ENCODE measurements at places on chromosomes 7 and 10. TPM values are rescaled to one million over a fixed set of nuclear protein-coding genes. Genes with fewer than 3 reads are reported as not detected.

The LRRC17 gene
- 0.58 TPM for total RNA-seq

The SPDYE1 gene
- total RNA-seq, result not detected

The GARIN1A gene
- 0.81 TPM for total RNA-seq

The CXCL12 gene
- not detected for total RNA-seq

The KIF11 gene
- total RNA-seq, result 18.6 TPM

The SDK1 gene
- not detected for total RNA-seq

- no peak for DNase-seq
These were observed 243.7 kb upstream of the PHYHIPL start for GRCh38 chr10:58932577-58933314.

- DNase-seq, result no peak
These were observed 3.0 kb upstream of the CYP2C18 start for GRCh38 chr10:94680544-94680943.

All from G401 (cell line).